AG10803 (cell line): ENCODE measurements at places on chromosomes 11 and 22.

DNA sequence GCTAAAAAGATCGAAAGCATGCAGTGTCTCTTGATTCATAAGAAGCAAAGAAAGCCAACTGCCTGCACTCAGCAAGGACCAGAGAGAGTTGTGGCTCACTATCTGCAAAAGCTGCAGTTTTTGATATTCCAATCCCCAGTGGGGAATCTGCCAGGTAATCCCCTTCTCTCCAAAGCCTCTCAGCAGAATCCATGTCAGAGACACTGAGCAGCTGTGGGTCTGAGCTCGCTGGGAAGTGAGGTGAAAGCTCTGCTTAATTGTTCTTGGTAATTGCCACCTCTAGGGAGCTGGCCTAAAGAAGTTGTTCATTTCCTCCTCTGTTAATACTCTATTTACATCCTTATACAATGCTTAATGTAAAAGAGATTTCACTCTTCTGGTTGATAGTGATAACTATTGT lies 261.3 kb upstream of the LRRC4C start:
- DNase-seq: no peak

DNA sequence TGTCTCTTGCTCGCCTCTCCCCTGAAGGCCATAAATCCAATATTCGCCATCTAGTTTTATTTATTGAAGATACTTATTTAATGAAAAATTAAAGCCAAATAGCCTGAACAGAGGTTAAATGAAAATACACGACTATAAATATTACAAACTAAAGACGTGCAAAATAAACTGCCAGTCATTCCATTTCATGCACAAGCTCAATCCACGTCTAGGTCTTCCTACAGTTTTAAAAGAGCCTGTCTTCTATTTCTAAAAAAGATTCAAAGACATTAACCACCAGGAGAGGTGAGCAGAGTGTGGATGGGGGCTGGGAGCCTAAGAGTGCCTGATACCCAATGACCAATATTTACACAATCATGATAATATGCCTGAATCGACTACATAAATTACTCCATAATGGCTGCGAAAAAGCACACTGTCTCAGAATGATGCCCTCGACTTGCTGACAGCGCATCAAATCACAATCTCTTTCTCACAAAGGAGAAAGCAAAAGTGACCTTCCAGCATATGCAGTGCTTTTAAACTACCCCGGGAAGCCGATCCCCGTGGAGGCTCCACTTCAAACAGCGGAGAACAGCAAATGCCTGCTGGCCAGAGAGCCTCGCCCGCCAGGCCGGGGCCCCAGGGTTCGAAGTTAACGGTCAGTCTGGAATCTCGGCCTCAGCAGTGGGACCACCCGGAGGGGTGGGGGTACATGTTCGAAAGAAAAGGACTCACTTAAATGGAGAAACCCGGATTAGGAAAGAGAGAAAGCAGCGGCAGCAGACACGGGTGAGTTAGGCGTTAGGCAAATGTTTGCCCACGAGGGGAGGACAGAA lies 1.7 kb downstream of the FCHSD2 start:
- peak; percentile 29 for DNase-seq

- peak; percentile 44 for DNase-seq
These were observed 238.0 kb downstream of the METTL15 start for GRCh38 chr11:28346209-28346608.

DNA sequence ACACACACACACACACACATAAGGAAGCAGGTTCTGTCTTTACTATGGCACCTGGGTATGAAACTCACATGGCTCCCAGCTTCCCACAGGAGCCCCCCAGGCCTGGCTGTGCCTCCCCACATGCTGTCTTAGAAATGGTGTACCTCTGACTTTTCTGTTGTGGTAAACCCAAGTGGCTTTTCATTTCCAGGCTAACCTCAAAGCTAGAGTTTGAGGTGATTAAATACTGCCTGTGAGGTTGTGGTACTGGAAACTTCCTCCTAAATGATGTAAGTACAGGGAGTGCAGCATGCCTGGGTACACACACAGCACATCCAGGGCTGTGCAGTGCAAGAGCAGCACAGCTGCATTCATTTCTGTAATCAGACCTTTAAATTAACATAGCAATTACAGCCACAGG lies 34.4 kb downstream of the ME3 start:
- no peak for DNase-seq

GRCh38 chr11:3890014-3890413 lies 34.5 kb downstream of the STIM1 start:
- DNase-seq: no peak

DNA sequence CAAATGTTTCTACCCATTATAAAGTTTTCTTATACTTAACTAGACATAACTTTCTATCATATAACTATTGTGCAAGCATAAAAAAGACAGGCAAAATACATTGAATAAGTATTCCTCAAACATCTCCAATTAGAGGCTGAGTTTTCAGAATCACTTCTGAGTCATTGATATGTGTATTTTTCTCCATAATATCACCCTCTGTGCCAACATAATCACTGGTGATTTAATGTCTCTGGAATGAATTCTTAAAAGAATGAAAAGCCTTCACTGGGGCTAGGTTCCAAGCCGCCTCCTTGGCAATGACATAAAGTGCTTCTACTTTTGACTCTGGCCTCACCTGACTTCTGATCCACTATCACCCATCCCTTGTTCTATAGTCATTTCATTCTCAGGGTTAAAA lies 197.0 kb upstream of the E2F8 start:
- peak; percentile 74 for DNase-seq

- DNase-seq: no peak
These were observed 17.6 kb downstream of the INCENP start for GRCh38 chr11:62141111-62142042.
